Naive thymus-derived CD8-positive, alpha-beta T cell (primary cell): ENCODE measurements at places on chromosomes 2 and 18. TPM values are rescaled to one million over a fixed set of nuclear protein-coding genes. Genes with fewer than 3 reads are reported as not detected.
A peak's percentile ranks its signal among the peaks of the same experiment; 100 is the strongest.

Gene ALLC
- not detected for polyA plus RNA-seq

Gene R3HDM1
- 26.2 TPM for polyA plus RNA-seq

Gene SPP2
- not detected for polyA plus RNA-seq

Gene GPR39
- not detected for polyA plus RNA-seq

Gene ADAM17
- polyA plus RNA-seq: 6.9 TPM

- DNase-seq: no peak
Observed at GRCh38 chr2:128329607-128330006, 10.9 kb upstream of the HS6ST1 start.

GRCh38 chr2:37652199-37652640 lies 19.2 kb downstream of the CDC42EP3 start:
- DNase-seq: no peak

DNA sequence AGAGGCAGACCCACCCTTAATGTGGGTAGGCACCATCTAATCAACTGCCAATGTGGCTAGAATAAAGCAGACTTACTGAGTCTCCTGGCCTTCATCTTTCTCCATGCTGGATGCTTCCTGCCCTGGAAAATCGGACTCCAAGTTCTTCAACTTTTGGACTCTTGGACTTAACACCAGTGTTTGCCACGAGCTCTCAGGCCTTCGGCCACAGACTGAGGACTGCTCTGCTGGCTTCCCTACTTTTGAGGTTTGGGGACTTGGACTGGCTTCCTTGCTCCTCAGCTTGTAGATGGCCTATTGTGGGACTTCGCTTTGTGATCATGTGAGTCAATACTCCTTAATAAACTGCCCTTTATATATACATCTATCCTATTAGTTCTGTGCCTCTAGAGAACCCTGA lies 21.9 kb downstream of the ST8SIA5 start:
- DNase-seq: no peak

DNA sequence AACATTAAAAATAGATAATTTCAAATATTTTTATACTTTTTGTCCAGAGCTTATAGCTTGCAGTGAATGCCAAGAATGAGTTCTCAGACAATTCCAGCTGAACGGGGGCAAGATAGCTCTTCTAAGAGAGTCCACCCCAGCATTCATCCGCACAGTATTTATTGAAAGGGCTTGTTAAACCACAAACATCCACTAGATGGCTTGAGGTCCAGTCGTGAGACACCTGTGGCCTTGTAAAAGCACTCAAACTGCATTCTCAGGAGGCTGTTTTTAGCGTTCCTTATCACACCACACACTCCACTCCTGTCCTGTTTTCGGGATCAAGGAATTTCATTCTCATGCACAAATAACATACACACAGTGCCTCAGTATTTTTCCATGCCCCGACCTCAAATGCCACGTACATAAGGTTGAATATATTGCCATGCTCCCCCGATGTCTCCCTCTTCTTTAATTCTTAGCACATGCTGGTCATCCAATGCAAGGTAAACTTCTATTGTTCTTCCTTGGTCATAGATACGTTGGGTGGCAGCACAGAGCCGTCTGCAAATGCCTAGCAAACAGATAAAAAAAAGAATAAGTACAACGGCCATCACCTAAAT lies 47.4 kb downstream of the DNAJC10 start:
- no peak for DNase-seq

DNA sequence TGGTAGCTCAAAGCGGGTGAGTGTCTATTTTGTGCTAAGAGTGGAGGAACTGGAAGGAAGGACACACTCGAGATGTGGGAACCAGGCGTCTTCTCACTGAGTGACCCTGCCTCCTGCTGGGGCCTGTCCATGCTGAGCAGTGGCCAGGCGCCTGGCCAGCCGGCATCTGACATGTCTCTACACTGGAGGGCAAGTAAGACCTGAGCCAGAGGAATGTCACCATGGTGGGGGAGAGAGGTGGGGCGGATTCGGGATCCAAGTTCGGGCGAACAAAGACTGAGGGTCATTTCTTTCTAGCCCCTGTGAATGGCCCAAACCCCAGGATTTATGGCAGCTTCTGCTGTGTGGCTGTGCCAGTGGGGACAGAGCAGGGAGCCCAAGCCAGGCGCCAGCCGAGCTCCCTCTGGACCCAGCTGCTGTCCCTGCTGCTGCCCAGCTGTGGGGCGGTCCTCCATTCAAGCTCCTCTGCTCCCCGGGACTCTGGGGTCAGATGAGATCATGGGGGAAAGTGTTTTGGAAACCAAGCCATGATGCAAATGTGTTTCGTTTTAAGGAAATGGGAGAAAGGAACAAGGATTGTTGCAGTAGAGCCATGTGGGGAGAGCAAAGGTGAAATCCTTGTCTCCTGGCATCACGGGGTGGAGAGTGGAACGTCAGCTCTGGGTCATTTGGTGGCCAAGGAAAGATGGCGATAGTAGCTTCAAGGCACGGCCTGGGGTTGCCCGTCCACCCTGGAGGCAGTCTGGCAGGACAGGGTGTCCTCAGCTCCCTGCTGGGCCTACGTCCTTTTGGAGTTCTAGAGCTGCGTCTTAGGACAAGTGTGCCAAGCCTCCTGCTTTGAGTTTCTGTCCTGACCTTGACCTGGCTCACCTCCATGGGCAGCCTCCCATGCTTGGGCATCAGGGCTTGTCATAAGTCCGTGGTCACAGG lies 8.1 kb downstream of the ACKR3 start:
- DNase-seq: no peak

DNA sequence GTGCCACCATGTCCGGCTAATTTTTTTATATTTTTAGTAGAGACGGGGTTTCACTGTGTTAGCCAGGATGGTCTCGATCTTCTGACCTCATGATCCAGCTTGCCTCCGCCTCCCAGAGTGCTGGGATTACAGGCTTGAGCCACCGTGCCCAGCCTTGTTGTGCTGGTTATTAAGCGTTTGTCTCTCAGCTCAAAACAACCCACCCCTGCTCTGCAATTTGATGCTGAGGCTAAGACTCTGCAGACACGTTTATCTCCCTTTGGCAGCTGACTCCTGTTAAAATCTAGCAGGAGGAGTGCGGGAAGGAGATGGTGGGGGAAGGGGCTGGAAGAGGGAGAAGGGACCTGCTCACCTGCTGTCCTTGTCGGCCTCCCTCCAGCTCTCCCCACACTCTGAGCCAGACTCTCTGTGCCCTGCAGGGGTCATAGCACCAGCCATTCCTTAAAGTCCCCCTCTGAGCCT lies 29.9 kb upstream of the IMPA2 start:
- no peak for DNase-seq

DNA sequence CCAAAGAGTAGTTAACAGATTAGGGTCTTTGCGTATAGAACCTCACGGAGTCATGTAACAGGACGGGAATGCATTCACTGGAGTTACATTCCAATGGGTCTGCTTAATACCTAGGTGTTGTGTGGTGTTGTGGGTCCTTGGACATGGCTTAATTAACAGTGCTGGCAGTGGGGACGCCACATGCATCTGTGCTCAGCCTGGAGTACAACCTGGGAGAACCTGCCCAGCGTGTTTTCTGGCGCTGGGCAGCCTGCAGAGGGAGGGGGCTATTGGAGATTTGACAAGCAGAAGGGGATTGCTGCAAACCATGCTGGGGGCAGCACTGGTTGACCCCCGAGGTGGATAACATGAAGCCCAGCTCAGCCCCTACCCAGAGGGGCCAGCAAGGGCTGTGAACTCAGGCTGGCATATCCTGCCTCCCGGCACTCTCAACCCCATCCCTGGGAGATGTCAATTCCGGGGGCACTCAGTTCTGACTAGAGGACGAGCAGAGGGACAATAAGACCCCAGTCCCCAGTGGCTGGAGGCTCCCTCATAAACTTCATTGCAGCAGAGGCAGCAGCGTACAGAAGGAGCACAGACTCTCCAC lies 29.3 kb upstream of the COPS8 start:
- no peak for DNase-seq

GRCh38 chr2:86518481-86518880 lies 44.8 kb downstream of the CHMP3 start:
- peak; percentile 37 for DNase-seq

- no peak for DNase-seq
Observed at GRCh38 chr2:207898354-207898695, 127.0 kb downstream of the PLEKHM3 start.

GRCh38 chr2:205270689-205271088 lies 411.6 kb upstream of the NRP2 start:
- DNase-seq: no peak

DNA sequence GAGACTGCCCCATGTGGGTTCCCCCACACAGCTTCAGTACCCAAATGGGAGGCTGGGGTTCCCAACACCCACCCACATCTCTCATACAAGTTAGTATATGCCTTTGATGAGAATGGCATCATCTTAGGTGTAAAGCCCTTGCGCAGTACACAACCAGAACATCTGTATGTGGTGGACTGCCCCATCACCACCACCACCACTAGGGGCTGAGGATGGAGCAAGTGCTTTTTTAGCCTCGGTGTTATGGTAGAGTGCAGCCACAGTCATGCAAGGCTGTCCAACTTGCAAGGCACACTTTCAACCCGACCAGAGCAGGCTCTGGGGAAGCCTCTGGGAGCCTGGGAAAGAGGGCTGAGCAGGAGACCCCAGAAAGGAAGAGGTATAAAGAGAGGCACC lies 241.2 kb downstream of the TFCP2L1 start:
- no peak for DNase-seq
